Ascending aorta (tissue), 2 donors: ENCODE measurements at places on chromosomes 3 and 15.

- DNase-seq, result no peak
Measured at GRCh38 chr3:11078826-11079515, 75.3 kb upstream of the HRH1 start.

GRCh38 chr15:89740137-89740536 lies 10.9 kb downstream of the MESP1 start:
- no peak for DNase-seq

DNA sequence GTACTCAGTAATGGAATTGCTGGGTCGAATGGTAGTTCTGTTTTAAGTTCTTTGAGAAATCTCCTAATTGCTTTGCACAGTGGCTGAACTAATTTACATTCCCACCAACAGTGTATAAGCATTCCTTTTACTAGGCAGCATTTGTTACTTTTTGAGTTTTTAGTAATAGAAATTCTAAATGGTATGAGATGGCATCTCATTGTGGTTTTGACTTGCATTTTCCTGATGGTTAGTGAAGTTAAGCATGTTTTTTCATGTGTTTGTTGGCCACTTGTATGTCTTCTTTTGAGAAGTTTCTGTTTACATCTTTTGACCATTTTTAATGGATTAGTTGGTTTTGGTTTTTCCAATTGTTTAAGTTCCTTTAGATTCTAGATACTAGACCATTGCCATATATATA lies 28.4 kb downstream of the TP63 start:
- DNase-seq, result no peak

DNA sequence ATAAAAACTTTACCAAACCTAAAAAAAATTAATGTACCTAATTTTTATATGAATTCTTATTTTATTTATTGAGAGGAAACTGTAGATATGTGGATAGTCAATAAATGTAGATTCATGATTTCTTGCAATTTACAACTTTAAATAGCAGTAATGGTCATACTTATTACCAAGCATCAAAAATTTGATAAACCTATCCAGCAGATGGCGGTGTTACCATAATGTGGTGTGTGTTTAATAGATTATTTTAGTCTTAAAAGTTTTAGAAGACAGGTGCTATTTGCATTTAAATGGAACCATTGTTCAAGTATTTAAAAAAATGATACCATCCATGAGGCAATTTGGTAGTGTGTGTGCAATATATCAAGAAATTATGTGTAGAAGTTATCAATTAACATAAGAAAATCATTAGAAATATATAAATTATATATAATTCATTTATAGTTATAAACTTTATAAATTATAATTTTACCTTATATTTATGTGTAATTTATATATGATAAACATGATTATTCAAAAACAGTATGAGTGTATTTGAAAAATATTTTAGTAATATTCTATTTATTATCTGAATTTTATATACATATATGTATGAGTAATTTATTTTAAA lies 176.0 kb upstream of the BCHE start:
- DNase-seq, result no peak

DNA sequence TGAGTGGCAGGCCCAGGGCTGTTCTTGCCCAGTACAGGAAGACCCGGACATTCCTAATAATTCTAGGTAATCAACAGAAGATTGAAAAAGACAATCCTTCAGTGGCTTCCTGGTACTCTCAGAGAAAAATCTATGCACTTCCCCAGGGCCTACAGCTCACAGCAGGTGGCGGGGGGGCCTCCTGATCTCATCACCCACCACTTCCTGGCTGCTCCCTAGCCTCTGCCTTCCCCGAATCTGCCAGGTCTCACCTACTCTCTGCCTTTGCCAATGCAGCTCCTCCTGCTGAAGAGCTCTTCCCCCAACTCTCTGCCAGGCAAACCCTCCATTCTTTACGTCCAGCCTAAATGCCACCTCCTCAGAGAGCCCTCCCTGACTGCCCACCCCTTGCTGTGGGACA lies 37.5 kb downstream of the EHD4 start:
- no peak for DNase-seq

DNA sequence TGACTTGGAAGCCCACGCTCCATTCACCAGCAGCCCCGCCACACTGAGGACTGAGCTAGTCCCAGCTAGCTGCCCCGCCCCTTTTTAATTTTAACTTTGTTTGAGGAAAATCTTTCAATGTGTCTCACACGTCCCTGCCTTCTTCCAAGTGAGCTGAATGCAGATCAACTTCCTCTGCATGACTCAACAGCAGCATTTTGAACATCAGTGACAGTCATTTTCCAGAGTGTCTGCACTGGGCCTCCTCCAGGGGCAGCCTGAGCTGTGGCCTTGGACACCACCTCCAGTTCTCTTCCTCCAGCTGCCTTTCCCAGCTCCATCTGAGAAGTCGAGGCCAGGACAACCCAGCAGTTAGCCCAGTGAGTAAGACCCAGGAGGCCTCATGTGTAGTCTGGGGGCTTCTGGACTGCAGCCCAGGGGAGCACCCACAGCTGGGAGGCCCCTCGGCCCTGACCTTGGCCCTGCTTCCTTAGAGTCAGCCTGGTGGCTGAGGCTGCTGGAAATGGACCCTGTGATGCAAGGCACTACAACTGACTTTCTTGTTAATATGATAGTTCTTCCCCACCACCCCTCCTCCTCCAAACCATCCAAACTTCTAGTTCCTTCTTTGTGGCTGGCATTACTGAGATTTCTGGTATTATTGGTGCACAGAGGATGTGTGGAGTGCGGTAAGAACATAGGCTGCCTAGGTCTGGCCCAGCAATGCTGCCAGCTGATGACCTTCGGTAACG lies 21.4 kb upstream of the ESYT3 start:
- no peak for DNase-seq

DNA sequence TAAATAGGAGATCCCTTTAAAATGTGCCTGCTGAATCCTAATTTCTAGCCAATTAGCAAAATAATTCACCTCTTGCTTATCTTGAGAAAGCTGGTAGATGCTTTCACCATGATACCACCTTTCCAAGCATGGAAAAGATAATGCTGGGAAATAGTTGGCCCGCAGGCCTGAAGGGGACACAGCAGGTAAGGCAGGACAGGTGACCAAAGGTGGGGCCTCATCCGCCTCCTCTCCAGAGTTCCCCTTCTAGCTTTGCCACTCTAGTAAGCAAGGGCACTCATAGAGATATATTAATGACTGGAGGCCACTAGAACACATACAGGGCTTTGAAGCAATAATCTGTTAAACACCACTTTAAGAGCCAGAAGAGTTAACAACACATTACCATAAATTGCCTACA lies 45.5 kb downstream of the SATB1 start:
- DNase-seq, result no peak

DNA sequence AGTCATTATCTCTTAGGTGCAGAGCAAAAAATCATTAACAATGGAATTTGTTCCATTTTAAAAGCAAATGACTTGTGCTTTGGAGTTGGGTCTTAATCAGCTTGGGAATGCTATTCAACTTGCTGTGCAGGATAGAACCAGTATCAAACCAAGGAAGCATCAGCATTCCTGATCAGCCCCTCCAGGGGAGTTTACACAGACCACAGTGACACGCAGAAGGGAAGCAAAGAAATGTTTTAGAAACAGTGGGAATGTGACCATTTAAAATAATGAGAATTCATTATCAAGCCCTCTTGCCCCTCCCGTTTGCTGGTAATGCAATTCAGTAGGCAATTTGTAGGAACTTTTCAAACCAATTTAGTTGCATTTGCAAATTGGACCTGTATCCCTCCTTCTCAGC lies 155.1 kb downstream of the LRTM1 start:
- DNase-seq, result no peak

GRCh38 chr3:193333229-193333628 lies 45.3 kb downstream of the ATP13A5 start:
- DNase-seq, result no peak

DNA sequence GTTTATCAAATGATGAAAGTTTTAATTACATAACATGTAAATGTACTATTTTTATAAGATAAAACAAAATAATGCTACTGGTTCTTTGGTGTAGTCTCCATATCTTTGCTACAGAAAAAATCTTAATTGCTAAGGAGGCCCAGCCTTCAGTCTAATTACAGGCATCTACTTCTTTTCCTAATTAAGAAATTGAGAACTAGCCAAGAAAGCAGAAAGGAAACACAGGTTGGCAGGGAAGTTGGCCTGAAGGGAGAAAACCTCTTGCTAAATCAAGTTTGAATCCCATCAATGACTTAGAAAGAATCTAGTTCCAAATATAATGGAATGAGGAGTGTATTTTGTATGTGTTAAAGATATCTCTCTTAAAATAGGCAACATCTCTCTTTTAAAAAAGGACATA lies 212.4 kb upstream of the ARL6 start:
- DNase-seq, result no peak

DNA sequence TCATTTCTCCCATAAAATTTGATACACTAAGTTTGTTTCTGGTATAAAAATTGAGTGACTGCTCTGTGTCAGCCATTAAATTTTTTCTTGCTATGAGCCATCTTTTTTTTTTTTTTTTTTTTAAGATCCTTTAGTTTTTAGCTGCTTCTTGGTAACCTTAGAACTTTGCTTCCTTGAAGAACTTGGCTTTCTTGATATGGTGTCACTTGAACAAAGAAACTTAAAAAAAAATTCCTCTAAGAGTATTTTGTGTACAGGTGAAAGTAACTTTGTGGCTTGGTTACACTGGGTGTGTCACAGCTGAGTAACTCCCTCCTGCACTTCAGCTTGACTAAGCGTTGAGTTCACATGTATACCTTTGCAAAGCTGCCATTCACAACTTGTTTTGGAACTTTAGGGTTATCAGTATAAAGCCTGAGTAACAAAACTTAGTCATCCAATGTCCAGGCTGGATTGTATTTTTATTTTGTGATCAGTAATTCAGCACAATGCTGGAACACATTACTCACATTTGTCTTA lies 6.5 kb downstream of the CHD2 start:
- no peak for DNase-seq

DNA sequence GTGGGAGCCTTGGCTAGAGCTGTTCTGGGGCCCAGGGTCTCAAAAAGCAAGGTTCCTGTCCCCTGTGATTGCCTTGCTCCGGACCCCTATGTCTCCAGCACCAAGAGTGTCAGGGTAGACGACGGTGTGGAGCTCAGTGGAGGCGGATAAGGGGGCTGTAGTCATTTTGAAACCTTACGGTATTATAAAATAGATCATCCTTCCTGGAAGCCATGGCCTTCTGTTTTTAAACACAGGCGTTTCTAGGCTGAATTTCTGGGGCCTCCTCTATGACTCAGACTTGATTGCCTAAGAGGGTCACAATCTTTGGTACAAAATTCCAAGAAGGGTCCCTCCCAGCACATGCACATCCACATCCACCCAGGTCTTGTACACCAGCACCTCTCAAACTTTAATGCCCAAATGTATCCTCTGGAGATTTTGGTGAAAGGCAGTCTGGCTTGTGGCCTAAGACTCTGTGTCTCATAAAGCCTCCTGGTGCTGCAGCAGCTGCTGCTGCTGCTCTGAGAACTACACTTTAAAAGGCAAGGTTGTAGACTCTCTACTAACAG lies 70.5 kb upstream of the XCR1 start:
- DNase-seq, result peak; percentile 68

DNA sequence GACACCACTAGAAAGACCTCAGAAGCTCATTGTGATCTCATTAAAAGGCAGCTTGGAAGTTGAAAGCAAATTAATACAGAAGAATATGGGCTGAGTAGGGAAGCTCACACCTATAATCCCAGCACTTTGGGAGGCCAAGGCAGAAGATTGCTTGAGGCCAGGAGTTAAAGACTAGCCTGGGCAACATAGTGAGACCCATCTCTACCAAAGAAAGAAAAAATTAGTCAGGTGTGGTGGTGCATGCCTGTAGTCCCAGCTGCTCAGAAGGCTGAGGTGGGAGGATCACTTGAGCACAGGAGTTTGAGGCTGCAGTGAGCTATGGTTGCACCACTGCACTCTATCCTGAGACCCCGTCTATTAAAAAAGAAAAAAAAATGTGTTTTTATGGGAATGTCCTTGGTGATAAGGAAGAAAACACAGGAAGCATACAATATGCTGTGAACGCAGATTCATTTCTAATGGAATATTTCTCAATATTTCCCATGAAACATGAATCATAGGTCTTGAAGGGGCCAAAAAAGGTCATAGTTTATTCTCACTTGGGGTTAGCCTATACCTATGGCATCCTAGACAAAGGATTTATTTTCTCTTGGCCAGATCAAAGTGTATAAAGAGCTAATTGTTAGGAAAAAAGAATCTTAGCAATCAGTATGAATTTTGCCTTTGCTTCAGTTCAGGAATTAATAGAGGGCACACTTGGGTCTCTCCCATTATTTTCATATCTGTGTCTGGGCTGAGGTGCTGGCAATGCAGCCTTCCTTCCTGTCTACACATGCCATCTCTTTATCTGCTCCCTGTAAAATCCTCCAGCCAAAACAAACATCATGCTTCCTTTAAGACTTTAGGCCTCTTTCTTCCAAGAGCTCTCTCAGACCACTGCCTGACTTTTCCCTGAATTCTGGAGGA lies 98.2 kb downstream of the FNDC3B start:
- DNase-seq, result no peak

DNA sequence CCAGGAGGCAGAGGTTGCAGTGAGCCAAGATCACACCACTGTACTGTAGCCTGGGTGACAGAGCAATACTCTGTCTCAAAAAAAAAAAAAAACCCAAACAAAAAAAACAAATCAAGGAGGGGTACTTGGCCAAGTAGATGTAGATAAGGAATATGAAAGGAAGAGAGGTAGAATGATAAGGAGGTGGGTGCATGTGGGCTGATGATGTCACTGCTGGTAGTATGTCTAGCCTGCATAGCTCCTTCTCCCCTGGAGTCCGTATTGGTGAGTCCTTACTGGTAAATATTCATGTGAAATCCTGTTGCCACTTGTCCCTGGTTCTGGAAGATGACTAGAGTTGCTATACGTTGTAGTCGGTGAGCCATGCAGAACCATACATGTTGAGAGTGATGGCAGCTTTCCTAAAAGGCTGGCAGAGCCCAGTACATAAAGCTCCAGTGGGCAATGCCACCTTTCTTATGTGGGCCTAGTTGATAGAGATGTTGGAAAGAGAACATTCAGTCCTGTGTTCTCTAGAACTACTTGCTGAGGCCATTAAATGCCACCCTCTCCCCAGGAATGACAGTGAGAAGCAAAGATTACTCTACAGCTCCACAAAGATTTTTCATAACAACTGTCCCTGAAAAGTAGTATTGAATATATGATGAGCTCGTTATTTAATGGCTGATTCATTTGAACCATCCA lies 11.0 kb downstream of the KAT2B start:
- DNase-seq, result no peak

DNA sequence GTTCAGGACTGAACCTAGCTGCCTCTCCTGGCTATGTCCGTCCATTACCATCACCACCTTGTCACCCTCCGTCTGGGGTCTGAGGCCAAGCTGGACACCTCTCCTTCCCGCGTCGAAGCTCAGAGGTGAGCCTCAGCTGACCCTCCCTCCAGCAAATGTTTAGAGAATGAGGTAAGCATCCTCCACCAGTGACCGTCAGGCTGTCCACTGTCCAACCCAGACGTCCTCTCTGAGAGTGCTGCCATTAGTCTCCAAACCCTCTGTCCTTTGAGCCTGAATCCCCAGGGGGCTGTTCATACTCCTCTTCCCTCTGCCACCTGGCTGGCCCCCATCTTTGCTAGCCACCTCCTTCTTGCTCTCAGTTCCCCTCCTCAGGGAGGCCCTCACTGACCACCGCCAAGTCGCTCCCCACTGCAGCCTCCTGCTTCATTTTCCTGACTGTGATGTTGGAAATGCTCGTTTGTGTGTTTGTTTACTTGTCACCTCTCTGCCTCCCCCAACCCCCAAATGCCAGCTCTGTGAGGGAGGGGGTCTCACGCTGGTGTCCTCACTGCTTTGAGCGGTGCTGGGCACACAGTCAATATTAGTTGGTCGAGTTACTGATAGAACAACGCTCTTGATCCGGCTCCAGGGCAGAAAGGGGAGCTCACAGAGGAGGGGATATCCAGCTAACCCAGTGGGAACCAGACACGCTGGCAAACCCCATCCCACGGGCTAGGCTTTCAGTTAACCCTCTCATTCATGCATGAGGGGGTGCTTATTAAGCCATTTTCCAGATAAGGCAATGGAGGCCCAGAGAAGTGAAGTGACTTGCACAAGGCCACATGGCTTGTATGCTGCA lies 64.9 kb downstream of the IQSEC1 start:
- no peak for DNase-seq
